ENCODE measurements at places on chromosomes 2 and 18.

- DNase-seq = no peak
Measured at GRCh38 chr18:22363867-22364463, 53.8 kb downstream of the CTAGE1 start.

DNA sequence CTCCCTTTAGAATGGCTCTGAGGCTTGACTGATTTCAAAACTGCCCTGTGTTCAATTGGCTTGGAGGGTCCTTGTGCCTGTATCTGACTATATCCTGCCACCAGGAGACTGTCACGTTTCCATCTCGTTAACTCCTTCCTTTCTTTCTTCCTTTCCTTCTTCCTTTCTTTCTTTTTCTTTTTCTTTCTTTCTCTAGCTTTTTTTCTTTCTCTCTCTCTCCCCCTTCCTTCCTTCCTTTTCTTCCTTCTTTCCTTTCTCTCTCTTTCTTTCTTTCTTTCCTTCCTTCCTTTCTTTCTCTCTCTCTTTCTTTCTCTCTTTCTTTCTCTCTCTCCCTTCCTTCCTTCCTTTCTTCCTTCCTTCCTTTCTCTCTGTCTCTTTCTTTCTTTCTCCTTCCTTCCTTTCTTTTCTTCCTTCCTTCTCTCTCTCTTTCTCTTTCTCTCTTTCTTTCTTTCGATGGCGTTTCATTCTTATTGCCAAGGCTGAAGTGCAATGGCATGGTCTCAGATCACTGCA is 38.1 kb upstream of the EML6 start:
- DNase-seq = no peak

GRCh38 chr2:231138699-231139098 is 13.9 kb upstream of the HTR2B start:
- DNase-seq = no peak

DNA sequence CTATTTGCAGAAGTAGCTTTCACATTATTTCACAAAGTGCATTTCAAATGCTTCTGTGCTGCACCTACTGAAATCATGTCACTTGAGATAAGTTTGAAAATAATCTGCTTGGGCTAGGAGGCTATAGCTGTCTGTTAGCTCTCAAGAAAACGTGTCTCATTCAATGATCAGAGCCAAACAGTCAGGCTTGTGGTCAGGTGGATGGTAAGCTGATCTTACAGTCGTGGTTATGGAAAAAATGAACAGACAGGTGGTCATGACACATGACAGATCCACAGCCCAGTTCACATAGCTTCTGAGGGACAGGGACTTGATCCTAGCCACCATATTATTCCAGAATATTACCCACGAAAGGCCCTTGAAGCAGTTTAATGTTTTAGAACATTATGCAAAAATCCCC is 26.5 kb upstream of the RFX8 start:
- no peak for DNase-seq

GRCh38 chr2:210169516-210170195 is 1.6 kb downstream of the KANSL1L start:
- no peak for DNase-seq

DNA sequence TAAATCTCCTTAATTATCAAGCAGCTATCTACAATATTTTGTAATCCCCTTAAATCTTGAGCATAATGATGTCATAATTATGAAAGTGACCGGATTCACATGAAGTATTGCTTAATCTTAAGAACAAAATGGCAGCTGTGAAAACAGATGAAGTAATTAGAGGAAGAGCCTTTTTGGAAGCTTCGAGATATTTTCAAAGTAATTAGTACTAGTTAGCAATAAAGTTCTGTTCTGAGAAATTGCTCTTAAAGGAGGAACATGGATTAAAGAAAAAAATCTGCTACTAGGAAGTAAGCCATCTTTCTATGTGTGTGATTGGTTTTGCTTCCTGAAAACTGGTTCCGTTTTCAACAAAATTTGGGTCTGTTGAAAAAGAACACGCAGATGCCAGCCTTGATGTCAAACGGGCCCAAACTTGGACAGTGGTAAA is 18.3 kb downstream of the CLUL1 start:
- DNase-seq = no peak

DNA sequence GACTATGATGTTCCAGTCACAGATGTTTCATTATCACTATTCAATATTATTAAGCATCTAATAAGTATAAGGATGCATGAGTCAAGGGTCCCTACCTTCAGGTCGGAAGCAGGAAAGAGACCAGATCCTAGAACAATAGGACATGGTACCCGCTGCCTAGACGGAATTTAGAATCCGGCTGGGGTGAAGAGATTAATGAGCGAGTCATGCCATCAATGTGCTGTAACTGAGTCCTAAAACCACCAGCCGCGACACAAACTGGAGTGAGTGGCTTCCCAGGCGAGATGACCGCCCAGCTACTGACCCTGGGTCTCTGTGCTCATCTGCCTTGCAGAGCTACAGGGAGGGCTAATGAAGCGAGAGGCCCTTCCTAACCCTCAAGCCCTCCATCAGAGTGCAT is 73.6 kb downstream of the DNMT3A start:
- DNase-seq = no peak

- no peak for DNase-seq
Measured at GRCh38 chr2:23697256-23698075, 229.5 kb downstream of the ATAD2B start.

- no peak for DNase-seq
Measured at GRCh38 chr2:40451918-40452605, at the start of gene SLC8A1. SLC8A1 (minus strand) TSS chr2:40452090.
